SHP77 (cell line): ENCODE measurements at places on chromosomes 3 and 15.
A peak's percentile ranks its signal among the peaks of the same experiment; 100 is the strongest.

DNA sequence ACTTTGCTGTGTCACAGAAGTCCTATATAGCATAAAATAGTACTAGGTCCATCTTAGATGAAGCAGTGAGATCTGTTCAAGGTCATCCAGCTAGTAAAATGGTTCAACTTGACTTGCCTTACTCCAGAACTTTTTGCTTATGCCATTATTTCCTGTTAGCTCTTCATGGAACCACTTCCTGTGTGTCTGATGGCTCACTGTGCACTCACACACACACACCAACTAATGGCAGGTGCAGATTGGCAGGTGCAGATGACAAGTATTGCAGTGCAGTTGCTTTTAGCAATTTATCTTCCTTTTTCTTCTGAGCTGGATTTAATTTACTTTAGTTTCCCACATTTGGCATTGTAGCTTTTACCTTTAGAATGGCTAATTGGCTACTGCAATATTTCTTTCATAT is 29.8 kb downstream of the GOLGA8S start:
- peak; percentile 14 for DNase-seq

DNA sequence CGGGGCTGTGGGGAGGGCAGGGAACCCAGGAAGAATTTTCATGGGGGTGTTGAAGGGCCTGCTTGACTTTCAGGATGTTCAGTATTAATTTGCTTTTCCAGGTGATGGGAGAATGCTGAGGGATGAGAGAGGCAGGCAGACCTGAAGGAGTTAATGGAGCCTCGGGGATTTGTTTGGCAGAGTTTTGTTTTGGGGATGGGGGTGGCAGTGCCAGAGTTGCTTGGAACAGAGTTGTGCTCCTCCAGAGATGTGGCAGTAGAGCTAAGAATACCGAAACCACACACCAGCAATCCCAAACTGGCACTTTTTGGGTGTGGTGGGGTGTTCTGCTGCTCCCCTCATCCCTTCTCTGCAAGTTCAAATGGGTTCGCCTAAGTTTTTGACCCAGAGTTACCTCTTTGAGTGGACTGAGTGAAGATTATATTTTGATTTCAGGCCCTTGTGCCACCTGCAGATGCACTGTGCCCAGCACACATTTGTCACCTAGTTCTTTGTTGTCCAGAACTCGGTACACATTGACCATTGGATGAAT is 1.6 kb downstream of the BOC start:
- no peak for DNase-seq

- peak; percentile 50 for DNase-seq
Measured at GRCh38 chr15:77654975-77655374, 22.3 kb upstream of the LINGO1 start.

- peak; percentile 28 for DNase-seq
Measured at GRCh38 chr3:141012571-141012970, 38.6 kb upstream of the SPSB4 start.
